ENCODE measurements at places on chromosomes 5 and 9.
A peak's percentile ranks its signal among the peaks of the same experiment; 100 is the strongest.

DNA sequence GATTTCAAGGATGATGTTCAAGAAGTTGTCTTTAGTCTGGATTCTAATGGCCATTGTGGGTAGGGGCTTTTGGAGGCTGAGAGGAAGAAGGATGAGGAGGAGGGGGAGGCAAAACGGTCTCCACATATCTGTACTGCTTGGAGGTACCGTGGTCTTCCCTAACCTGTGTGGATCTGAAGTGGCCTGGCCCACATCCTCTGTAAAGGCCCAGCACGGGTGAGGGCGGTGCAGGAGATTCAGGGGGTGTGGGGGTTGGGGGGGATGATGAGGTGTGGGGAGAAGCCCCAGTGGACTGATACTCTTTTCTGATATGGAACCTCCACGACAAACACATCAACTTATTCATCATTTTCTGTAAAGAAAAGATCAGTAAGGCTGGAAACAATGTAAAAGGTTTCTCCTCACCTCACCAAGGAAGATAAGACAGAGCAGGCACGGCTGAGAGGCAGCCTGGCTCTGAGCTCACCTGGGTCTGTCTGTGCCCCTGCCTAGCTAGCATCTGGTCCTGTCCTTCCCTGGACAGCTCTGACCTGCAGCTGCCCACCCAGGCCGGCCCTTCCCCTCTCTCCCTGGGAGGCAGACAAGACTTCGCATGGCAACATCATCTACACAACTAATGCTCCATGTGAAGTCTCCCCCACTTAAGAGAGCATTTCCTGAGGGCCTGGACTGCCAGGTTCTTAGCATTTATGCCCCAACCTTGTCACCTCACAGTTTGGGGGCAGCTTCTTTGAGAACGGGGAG, 5.6 kb upstream of the IL3 start:
- DNase-seq: no peak
- no peak overlapping the region for H3K27ac ChIP-seq
- no peaks in the 10 kb centered on the region for H3K4me1 ChIP-seq

- no peak for DNase-seq
- H3K27ac ChIP-seq: no peak overlapping the region
- no peaks in the 10 kb centered on the region for H3K27me3 ChIP-seq
- peaks cover 19% of the 10 kb centered on the region for H3K36me3 ChIP-seq
Observed at GRCh38 chr5:137960819-137961218, 71.6 kb downstream of the PKD2L2 start.

DNA sequence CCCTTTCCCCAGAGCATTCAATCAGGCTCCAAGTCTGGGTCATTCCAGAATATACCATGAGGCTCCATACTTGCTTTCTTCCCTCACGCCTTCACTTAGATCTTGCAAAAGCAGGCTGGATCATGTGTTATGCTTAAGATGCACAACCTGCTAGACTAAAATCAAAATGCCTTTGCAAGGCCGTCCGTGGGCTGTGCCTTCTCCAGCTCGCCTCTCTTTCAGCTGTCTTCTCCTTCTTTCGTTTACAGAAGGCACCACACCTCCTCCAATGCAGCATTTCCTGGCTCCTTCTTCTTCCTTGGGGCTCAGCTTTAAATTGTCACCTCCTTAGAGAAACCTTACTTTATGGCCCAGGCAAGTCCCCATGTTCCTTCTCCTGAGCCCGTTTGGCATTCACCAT, 150.6 kb downstream of the ADCY2 start:
- H3K36me3 ChIP-seq: no peaks in the 10 kb centered on the region
- no peak for DNase-seq
- no peaks in the 10 kb centered on the region for H3K27me3 ChIP-seq

GRCh38 chr9:19701991-19702390, 86.8 kb downstream of the SLC24A2 start:
- H3K4me1 ChIP-seq: no peaks in the 10 kb centered on the region
- no peaks in the 10 kb centered on the region for H3K36me3 ChIP-seq
- DNase-seq: no peak
- no peak overlapping the region for H3K4me3 ChIP-seq
- no peak overlapping the region for H3K27ac ChIP-seq
- H3K27me3 ChIP-seq: no peaks in the 10 kb centered on the region

GRCh38 chr5:17229313-17229712, 11.9 kb downstream of the BASP1 start:
- no peaks in the 10 kb centered on the region for H3K4me1 ChIP-seq
- no peak for DNase-seq
- no peaks in the 10 kb centered on the region for H3K27me3 ChIP-seq
- no peak overlapping the region for H3K4me3 ChIP-seq
- H3K27ac ChIP-seq: no peak overlapping the region

DNA sequence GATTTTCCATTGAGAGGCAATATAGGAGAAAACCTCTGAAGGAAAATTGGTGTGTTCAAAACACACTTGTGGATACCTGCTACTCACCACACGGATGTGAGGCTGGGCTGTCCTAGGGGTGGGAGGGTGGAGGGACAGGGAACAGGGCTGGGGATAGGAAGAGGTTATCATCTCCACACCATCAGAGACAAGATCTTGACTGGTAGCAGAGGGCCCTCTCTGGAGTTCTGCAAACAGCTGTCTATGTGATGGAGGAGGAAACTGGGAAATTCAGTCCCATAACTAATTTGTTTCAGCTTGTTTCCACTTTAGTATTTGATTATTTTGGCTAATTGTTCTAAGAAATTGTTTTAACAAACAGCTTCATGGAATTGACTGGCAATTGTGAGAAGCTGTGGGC, 91.6 kb upstream of the FSTL4 start:
- DNase-seq: no peak
- H3K27me3 ChIP-seq: no peaks in the 10 kb centered on the region
- no peaks in the 10 kb centered on the region for H3K36me3 ChIP-seq
- H3K4me1 ChIP-seq: no peaks in the 10 kb centered on the region

DNA sequence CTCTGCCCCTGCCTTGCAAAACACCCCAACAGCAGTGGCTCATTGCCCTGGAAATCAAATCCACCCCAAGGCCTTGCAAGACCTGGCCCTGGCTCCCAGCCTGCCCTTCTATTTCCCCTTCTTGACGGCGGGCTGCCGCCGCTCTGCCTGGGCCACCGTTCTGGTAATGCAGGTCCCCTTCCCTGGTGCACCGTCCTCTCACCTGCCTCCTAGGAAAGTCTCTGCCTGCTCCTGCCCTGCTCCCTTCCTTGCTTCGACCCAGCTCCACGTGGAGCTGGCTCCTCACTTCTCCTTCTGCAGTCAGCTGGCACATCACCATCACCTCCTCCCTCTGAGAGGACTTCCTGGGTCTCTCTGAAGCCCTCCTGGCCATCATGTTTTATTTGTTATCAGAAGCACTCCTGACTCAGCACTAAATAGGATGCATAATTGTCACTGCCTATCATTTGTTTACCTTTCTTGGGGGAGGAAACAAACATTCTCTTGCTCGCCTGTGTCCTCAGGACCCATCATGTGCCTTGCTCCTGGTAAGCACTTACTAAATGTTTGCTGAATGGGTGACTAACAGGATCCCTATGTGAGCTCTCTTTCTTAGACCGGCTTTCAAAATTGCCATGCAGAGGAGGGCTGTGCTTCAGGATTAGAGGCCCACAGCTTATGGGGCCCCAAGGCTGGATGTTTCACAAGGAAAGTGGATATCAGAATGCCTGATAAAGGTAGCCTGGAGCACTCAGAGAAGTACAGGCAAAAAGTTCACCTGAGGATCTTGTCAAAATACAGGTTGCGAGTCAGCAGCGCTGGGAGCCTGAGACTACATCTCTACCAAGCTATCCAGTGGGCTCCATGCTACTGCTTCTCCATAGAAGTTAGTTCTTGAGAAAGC, 19.6 kb upstream of the C5orf47 start:
- H3K36me3 ChIP-seq: no peaks in the 10 kb centered on the region
- H3K27ac ChIP-seq: peak overlapping the region; percentile 42
- H3K4me3 ChIP-seq: no peak overlapping the region

GRCh38 chr5:142216931-142217330, 107.9 kb downstream of the SPRY4 start:
- H3K27ac ChIP-seq: no peak overlapping the region
- H3K27me3 ChIP-seq: no peaks in the 10 kb centered on the region

- no peak overlapping the region for H3K27ac ChIP-seq
- peaks cover 2% of the 10 kb centered on the region for H3K4me1 ChIP-seq
- no peak overlapping the region for H3K4me3 ChIP-seq
Observed at GRCh38 chr5:135671052-135671705, 92.4 kb upstream of the CXCL14 start.

DNA sequence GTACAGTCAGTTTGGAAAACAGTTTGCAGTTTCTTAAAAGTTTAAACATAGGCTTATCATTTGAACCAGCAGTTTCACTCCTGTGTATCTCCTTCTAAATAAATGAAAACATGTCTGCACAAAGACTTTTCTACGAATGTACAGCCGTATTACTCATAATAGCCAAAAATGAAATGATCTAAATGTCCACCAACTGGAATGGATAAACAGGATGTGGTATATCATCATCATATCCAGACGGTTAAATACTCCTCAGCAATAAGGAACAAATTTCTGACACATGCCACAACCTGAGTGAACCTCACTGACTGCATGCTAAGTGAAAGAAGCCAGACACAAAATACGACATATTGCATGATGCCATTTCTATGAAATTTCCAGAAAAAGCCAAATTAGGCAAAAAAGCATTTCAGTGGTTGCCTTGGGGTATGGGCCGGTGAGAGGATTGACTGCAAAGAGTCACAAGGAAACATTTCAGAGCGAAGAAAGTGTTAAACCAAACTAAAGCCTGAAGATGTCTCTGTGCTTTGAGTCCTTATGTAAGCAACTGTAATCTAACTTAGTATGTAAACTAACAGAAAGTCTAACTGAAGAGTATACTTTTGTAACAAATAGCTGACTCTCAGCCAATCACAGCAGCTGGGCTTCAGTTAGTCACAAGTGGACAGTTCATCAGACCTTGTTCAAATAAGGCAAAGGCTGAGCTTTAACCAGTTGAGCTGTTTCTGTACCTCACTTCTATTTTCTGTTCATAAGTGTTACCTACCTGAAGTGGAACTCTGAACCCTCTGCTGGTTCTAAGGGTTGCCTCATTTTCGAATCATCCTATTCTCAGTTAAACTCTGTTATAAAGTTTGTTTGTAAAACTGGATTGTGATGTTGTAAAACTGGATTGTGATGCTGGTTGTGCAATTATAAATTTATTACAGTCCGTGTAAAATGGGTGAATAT, 65.2 kb downstream of the TRIO start:
- H3K36me3 ChIP-seq: no peaks in the 10 kb centered on the region
- H3K27me3 ChIP-seq: no peaks in the 10 kb centered on the region
- peaks cover 21% of the 10 kb centered on the region for H3K4me1 ChIP-seq

GRCh38 chr5:1285141-1285540, 9.7 kb downstream of the TERT start:
- H3K4me1 ChIP-seq: no peaks in the 10 kb centered on the region
- H3K4me3 ChIP-seq: no peak overlapping the region
- H3K27ac ChIP-seq: no peak overlapping the region
- no peak for DNase-seq
- no peaks in the 10 kb centered on the region for H3K27me3 ChIP-seq

DNA sequence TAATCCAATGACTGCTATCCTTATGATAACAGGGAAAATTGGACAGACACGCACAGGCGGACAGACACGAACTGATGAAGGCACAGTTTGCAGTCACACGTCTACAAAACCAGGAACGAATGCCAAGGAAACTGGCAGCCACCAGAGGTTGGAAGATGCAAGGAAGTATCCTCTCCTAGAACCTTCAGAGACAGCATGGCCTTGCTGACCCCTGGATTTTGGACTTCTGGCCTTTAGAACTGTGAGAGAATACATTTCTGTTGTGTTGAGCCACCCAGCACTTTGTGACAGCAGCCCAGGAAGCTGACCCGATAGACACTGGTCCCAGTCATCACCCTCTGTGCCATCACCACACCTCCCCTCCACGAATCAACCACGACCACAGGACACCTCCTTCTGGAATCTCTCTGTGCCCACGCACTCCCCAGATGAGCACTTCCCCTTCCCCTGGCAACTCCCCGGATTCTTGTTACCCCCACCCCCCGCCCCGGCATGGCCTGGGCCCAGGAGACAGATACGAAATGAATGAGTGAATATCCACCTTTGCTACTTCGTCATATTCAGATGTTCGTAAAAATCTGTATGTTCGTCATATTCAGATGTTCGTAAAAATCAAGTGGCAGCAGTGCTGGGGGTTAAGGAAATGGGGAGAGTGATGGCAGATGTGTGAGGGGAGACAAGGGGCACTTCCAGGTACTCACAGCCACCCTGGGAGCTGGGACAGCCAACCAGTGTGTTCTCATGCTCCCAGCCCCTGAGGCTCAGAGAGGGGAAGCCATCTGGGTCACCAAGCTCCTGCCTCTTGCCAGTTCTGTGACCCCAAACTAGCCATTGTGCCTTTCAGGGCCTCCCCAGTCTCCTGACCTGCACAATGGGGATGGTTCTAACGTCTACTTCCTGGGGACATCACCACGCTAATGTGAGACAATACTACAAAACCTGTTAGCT, 18.5 kb downstream of the GBGT1 start:
- no peak overlapping the region for H3K4me3 ChIP-seq
- H3K4me1 ChIP-seq: no peaks in the 10 kb centered on the region
- no peaks in the 10 kb centered on the region for H3K36me3 ChIP-seq

DNA sequence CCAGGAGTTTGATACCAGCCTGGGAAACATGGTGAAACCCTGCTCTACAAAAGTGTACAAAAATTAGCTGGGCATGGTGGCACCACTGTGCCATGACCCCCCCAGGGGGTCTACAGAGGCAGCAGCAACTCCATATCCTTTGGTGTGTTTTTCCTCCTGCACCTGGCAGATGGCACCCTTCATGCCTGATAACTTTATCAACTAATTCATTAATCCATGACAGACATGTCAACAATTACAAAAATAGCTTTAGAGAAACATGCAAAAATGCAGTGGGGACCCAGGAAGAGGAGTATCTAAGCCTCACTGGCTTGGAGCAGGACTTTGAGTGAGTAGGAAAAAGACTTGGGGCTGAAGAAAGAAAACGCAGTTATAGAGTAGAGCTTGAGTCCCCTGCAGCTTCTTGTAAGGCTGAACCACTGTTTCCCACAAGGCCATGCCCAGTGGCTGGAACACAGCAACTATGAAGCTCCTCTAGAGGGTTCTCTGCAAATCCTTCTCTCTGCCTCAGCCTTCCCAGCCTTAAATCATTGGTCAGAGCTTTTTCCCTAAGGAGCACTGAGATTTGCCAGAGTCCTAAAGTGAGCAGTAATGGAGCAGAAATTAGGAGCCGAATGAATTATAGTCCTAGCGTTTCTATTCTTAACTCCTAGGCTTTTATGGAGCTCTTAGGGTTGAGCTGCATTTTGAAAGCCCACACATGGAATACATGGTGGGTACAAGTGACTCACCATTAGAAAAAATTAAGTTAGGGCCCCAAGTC, 25.5 kb upstream of the B4GALT1 start:
- no peak overlapping the region for H3K27ac ChIP-seq
- H3K27me3 ChIP-seq: no peaks in the 10 kb centered on the region
- no peak overlapping the region for H3K4me3 ChIP-seq
- H3K36me3 ChIP-seq: no peaks in the 10 kb centered on the region
- no peaks in the 10 kb centered on the region for H3K4me1 ChIP-seq
- DNase-seq: no peak

GRCh38 chr5:124025306-124025845, 513.4 kb downstream of the CSNK1G3 start:
- DNase-seq: no peak
- H3K4me1 ChIP-seq: peaks cover 9% of the 10 kb centered on the region
- H3K27ac ChIP-seq: no peak overlapping the region
- no peak overlapping the region for H3K4me3 ChIP-seq
- no peaks in the 10 kb centered on the region for H3K36me3 ChIP-seq
